ENCODE measurements at places on chromosomes 3 and 15.

- DNase-seq: no peak
Measured at GRCh38 chr15:76988867-76989780, 5.8 kb upstream of the PSTPIP1 start.

- no peak for DNase-seq
Measured at GRCh38 chr3:112351823-112352222, 18.9 kb downstream of the CD200 start.

GRCh38 chr3:179410331-179410730 lies 40.9 kb downstream of the GNB4 start:
- DNase-seq: peak; percentile 60

- no peak for DNase-seq
Measured at GRCh38 chr3:27728195-27729087, 6.3 kb upstream of the EOMES start.

DNA sequence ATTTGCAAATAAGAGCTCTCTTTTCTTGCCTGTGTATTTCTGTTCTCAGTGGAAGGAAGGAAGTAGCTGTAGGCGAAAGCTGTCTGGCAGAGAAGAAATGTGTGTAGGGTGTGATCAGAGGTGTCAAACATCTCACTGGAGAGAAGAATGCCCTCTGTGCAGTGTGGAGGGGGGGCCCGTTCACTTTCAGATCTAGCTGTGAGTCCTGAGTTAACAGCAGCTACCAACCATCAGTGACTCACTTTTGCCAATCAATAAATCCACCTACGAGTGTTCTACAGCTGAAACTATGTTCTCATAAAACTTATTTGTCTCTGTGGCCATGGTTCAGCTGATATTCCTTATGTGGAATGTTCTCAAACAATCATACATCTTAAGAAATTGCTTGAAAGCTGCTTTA lies 103.7 kb downstream of the FRMD4B start:
- DNase-seq: no peak

Measured in HFFc6 (cell line).